ENCODE measurements at places on chromosomes 11 and 22. TPM values are rescaled to one million over a fixed set of nuclear protein-coding genes. Genes with fewer than 3 reads are reported as not detected.

Gene CCDC157
- 0.54 TPM for polyA plus RNA-seq

Gene PANX3
- polyA plus RNA-seq, result not detected

Gene TUBGCP6
- polyA plus RNA-seq, result 69.3 TPM

Gene CHST1
- polyA plus RNA-seq, result not detected

Gene HEPN1
- polyA plus RNA-seq, result not detected

Gene ANO3
- not detected for polyA plus RNA-seq

Gene EMID1
- not detected for polyA plus RNA-seq

Gene CRYBA4
- polyA plus RNA-seq, result not detected

Gene MMP27
- not detected for polyA plus RNA-seq

Gene GAB4
- not detected for polyA plus RNA-seq

Gene TH
- polyA plus RNA-seq, result not detected

Gene PRAME
- polyA plus RNA-seq, result not detected

Gene RIC8A
- 74.6 TPM for polyA plus RNA-seq

Gene FXYD6
- polyA plus RNA-seq, result 71.9 TPM

Gene POLD4
- 294 TPM for polyA plus RNA-seq

Gene RFPL2
- 0.22 TPM for polyA plus RNA-seq

Gene GGTLC2
- not detected for polyA plus RNA-seq

Gene PRG3
- not detected for polyA plus RNA-seq

Gene HTR3A
- not detected for polyA plus RNA-seq

Gene GRM5
- not detected for polyA plus RNA-seq

Gene BUD13
- polyA plus RNA-seq, result 7.7 TPM

Gene SMTNL1
- polyA plus RNA-seq, result not detected

Gene FOLR2
- polyA plus RNA-seq, result 67.1 TPM

Gene NCF4
- polyA plus RNA-seq, result 209 TPM

Gene TXN2
- polyA plus RNA-seq, result 79.8 TPM

Gene LRRC55
- polyA plus RNA-seq, result not detected

Gene BDNF
- polyA plus RNA-seq, result not detected

Gene PGA5
- 1.0 TPM for polyA plus RNA-seq

Gene POU2AF3
- polyA plus RNA-seq, result not detected

Gene PIK3C2A
- polyA plus RNA-seq, result 5.3 TPM

Gene DGAT2
- 7.0 TPM for polyA plus RNA-seq

Gene SEZ6L
- 2.8 TPM for polyA plus RNA-seq

Gene CACNA1I
- 0.04 TPM for polyA plus RNA-seq

Gene CHRM1
- not detected for polyA plus RNA-seq

Gene PRRG4
- polyA plus RNA-seq, result 9.9 TPM

Gene CBLIF
- not detected for polyA plus RNA-seq

Gene RIMBP3B
- polyA plus RNA-seq, result not detected

Gene OR2D2
- polyA plus RNA-seq, result not detected

Gene DCHS1
- polyA plus RNA-seq, result 0.01 TPM

Gene ANKK1
- polyA plus RNA-seq, result 0.07 TPM

Gene CEND1
- polyA plus RNA-seq, result not detected

Gene ANO1
- polyA plus RNA-seq, result not detected

Gene APOBEC3B
- 12.6 TPM for polyA plus RNA-seq
